ENCODE measurements at places on chromosomes 4 and X.

DNA sequence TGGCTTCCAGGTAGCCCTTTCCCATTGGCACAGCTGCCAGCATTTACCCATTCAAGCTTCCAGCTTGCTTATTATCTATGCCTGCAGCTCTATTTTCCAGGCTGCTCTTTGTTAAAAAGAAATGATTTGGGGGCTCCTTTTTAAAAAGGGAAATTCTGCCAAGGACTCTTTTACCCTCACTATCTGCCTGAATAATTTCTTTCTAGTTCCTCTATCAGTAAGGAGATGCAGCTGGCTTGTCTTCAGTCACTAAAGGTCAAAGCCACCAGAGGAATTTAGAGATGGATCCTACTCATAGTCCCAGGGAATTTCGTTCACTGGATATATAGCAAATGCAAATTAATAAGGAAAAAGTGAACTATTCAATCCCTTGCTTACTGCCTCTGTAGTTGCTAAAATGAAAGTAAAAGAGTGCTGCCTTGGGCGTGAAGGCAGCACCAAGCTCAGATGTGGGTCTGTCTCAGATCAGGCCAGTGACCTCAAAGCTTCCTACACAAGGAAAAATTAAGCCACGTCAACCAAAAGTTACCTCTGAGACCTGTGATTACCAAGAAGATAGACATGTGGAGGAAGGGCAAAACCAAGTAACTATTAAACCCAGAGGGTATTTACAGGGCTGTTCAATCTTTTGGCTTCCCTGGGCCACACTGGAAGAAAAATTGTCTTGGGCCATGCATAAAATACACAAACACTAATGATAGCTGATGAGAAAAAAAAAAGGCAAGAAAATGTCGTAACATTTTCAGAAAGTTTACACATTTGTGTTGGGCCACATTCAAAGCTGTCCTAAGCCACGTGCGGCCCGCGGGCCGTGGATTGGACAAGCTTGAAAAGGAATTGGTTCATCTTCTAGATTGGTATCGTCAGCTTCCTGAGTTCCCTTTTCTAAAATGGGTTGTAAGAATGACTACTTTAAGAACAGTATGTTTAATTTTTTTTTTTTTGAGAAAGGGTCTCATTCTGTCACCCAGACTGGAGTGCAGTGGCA is 5.3 kb downstream of the ARSF start:
- no peak for DNase-seq

GRCh38 chr4:8345053-8345945 is 75.7 kb downstream of the HTRA3 start:
- no peak for DNase-seq

- DNase-seq = no peak
Observed at GRCh38 chr4:153638999-153639398, 45.1 kb upstream of the TLR2 start.

- DNase-seq = no peak
Observed at GRCh38 chrX:56802428-56802827, 73.4 kb downstream of the NBDY start.

- no peak for DNase-seq
Observed at GRCh38 chr4:113327494-113327893, 278.0 kb downstream of the ANK2 start.
